ENCODE measurements at places on chromosomes 6 and 20.

- no peak for DNase-seq
Observed at GRCh38 chr20:56157530-56158203, 90.9 kb upstream of the MC3R start.

- no peak for DNase-seq
Observed at GRCh38 chr6:17225767-17226630, 55.2 kb upstream of the RBM24 start.

DNA sequence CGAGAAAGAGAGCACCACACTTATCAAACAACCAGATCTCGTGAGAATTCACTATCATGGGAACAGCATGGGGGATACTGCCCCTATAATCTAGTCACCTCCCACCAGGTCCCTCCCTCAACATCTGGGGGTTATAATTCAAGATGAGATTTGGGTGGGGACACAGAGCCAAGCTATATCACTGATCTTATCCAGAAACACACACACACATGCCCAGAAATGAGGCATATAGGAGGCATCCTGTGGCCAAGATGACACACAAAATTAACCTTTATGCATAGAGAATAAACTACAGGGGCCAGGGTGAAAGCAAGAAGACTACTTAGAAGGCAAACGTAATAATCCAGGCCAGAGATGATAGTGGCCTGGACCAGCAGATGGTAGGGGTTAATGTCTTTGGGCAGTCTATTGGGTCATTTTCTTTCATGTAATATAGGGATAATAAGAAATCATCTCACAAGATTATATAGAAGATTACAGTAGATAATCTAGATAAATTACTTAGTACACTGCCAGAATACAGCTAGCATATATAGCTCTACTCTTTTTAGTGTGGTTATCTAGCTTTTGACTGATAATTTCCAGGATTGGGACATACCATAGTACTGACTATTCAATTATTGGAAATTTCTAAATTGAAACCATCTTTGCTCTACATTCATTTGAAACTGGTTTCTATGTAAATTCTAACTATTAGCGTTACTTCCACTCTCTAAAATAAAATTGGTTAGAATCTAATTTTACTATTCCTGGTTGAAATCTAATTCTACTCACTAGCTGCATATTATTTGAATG is 20.0 kb downstream of the RNF144B start:
- no peak for DNase-seq

GRCh38 chr6:26304797-26305640 is 60.0 kb upstream of the BTN3A2 start:
- peak; percentile 44 for DNase-seq

Measured in memory B cell (primary cell).